Left ventricle myocardium superior (tissue), 1 donor: ENCODE measurements at places on chromosomes 3 and 15.

- no peak for DNase-seq
These were observed 45.4 kb upstream of the CTDSPL start for GRCh38 chr3:37816271-37816670.

DNA sequence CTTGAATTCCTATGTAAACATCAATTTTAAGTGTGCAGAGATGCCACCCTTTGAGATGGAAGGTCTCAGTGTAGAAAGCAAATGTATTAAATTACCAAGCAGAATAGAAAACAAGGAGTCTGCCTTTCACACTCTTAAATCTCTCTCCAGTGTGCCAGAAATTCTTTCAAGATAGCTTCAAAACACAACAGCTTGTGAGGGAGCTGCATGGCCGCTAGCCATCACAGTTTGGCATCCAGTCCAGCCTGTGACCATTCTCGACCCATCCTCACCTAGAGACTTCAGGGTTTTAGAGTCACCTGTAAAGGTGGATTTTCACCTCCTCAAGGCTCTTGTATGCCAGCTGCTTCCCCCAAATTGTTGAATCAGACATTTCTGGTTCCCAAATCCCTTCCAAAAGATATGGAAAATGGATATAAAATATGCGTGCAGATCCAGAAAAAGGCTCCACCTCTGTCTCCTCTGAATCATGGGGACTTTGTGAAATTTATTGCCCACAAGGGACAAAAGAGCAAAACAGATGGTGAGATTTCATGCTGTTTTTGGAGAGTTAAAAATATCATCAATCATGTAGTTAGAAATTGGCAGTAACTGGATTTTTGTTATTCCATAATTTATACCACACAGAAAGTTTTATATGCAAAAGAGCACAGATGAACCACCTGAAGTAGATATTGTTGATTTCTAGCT lies 114.2 kb upstream of the THRB start:
- no peak for DNase-seq

- DNase-seq, result no peak
These were observed 9.1 kb upstream of the PARP14 start for GRCh38 chr3:122671553-122671952.

DNA sequence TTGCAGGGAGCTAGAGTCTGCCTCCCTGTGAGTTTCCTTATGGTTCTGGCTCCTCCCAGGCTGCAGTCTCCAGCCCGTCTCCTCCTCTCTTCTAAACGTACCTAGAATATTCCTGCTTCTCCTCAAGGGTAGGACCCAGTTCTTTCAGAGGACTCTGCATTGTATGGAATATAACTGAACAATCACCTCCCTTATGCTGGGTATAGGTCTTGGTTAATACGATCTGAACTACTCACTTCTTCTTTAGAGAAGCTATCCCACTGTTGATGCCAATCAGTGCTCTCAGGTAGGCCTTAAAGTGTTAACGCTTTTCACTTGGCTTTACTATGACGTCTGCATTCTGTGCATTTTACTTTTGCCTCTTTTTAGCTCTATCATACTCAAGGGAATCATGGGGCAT lies 98.5 kb downstream of the WNT7A start:
- DNase-seq, result no peak

DNA sequence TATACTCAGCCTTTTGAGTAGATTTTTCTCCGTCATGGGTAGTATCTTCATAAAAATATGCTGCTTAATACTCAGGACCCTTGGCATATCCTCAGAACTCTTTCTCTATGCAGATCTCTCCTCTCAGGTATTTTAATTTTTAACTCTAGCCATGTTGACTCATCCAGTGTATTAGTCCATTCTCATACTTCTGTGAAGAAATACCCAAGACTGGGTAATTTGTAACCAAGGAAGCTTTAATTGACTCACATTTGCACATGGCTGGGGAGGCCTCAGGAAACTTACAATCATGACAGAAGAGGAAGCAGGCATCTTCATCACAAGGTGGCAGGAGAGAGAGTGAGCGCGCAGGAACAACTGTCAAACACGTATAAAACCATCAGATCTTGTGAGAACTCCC lies 129.3 kb upstream of the CD96 start:
- no peak for DNase-seq

DNA sequence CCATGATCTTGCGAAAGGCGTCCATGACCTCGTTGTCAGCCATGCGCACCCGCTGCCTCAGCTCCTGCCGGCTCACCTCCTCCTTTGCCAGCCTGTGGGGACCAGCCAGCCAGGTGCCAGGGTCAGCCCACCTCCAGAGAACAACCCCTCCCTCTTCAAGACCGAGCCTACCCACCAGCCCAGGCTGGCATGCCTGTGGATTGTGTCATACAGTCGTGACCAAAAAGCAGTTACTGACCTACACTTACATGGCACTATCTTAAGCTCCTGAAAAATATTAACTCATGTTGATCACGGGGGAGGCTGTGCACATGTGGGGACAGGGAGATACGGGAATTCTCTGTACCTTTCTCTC lies 10.7 kb upstream of the CAMK1 start:
- DNase-seq, result no peak
